ENCODE measurements at places on chromosomes 4 and X.

DNA sequence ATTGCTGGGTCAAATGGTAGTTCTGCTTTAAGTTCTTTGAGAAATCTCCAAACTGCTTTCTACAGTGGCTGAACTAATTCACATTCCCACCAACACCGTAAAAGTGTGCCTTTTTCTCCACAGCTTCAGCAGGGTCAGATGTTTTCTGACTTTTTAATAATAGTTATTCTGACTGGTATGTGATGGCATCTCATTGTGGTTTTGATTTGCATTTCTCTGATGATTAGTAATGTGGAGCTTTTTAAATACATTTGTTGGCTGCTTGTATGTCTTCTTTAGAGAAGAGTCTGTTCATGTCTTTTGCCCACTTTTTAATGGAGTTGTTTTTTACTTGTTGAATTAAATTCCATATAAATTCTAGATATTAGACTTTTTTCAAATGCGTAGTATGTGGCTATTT is 257.5 kb upstream of the ANKRD50 start:
- no peak for DNase-seq

GRCh38 chrX:25275159-25275558 is 259.4 kb upstream of the ARX start:
- DNase-seq = no peak

DNA sequence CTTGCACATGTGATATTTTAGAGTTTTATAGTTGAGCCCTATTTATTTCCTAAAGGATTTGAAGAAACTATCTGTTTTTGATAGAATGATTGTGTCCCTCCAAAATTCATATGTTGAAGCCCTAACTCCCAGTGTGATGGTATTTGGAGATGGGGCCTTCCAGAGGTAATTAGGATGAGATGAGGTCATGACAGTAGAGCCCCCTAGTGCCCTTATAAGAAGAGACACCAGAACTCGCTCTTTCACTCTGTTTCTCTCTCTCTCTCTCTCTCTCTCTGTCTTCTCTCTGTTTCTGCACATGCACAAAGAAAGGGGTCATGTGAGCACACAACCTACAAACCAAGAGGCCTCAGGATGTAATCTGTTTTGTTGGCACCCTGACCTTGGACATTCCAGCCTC is 921.9 kb upstream of the DIAPH2 start:
- DNase-seq = no peak

DNA sequence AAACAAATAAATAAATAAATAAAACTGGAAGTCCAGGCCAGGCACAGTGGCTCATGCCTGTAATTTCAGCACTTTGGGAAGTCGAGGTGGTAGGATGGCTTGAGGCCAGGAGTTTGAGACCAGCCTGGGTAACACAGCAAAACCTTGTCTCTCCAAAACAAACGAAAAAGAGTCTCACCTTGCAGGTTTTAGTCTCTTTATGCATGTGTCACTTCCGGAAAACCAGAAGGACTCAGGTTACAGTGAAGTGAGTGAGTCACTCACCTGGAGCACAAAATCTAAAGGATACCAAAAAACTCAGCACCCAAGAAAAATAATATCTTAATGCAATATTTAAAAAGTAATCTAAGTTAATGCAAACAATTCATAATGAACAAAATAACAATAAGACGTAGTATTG is 20.1 kb upstream of the SLC34A2 start:
- no peak for DNase-seq

DNA sequence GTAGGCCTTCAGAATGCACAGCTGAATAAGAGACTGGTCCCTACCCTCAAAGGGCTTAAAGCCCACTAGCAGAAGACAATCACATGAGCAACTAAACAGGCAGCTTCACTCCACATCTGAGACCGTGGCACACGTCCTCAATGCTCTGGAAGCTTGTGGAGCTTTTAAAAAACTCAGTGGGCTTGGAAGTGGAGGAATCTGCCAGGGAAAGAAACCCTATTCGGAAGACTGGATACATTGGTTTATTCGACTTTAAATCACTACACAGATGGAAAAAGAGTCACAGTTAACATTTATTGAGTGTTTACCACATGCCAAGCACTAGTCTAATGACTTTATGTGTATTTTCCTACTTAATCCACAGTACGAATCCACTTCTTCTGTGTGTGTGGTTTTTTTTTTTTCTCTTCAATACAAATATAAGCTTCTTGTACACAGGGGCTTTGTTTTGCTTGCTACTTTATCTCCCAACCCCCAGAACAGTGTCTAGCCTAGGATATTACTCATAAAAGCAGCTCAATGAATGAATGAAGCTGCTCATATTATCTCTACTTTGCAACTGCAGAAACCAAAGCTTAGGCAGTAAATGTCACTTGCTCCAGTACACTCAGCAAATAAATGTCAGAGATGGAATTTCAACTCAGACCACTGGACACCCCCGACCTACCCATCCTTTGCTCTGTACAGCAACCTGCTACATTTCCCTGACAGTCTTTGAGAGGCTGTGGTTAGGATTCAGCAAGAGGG is 137.7 kb downstream of the LDB2 start:
- DNase-seq = no peak

DNA sequence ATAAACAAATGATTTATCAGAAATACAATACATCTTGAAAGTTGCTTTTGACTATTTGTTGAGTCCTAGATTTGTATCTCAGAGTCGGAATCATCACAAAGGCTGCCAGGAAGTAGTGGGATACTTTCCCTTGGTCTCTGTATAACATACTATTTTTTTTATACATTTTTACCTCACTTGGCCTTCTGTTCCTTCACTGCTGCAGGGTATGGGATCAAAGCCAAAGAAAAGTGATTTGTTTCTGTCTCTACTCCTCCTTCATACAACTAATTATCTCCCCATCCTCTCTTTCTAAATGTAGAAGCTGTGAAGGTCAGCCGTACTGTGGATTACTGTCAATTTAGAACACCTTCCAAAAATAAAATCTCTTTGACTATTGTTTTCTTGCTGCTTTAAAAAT is 24.9 kb downstream of the PALLD start:
- no peak for DNase-seq

DNA sequence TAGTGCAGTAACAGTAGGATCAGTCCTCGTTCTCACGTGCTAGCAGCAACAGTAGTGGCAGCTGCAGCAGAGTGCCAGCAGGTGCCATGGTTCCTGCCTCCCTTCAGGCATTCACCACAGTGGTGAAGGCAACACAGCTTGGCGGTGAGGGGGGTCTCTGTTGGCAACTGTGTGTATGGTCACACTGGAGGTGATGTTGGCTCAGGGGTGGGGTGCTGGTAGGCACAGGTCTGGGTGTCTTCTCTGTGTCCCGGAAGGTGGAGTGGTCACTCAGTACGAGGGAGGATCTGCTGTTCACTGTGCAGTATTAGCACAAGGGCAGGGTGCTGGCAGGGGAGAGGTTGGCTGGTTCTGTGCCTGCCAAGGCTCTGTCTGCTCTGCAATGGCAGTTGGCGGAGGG is 671.8 kb downstream of the CCSER1 start:
- DNase-seq = no peak

- DNase-seq = no peak
Measured at GRCh38 chr4:7332216-7333023, 102.3 kb downstream of the PSAPL1 start.

DNA sequence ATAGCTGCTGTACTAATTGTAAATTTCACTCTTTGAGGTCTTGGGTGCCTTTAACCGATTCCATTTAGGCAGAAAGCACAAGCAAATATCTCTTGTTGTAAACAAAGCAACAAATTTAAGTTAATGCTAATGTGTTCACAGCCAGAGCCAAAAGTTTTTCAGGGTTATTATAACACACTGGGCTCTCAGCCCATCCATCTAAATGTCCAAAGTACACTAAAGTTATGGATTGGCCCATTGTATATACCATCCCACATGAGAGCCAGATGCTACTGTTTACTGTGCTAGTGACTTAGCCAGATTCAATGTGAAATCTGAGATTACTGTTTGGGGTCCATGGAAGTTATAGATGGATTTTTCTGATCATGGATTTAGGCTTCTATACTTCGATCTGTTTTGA is 186.7 kb downstream of the LARP7 start:
- no peak for DNase-seq

DNA sequence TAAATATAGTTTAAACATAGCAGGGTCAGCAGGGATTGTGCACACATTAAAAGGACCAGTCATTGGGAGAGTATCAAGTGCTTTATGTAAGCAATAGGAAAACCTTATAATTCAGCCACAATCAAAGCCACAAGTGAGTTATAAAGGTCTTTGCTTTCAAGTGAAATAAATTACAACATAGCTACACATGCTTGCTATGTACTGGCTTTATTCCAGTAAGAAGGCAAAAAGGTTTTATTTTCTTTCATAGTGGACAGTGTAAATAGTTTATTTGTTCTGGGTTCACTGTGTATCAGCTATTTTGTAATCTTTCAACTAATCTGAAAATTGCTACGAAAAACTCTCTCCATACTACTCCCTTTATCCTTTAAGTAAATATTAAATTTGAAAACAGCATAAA is 691.4 kb downstream of the PCDH7 start:
- DNase-seq = no peak

DNA sequence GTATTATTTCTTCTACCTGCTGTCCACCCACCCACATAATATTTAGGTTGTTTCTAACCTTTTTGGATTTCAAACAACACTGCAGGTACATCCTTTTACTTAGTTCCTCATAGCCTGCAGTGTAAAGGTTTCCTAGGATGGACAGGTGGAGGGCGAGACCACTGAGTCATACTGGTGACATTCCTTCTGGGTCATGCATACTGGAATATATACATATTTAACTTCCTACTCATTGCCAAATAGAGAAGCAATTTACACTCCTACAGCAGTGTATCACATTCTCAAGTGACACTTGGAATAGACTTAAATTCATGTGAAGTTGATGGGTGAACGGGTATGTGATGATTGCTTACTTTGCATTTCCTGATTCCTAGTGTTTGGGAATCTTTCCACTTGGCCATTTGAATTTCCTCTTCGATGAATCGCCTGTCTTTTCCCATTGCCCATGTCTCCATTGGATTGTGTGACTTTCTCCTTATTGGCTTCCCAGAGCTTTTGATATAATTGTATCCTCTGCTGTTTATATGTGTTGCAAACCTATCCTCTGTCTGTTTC is 8.2 kb upstream of the PPP2R2C start:
- DNase-seq = no peak

DNA sequence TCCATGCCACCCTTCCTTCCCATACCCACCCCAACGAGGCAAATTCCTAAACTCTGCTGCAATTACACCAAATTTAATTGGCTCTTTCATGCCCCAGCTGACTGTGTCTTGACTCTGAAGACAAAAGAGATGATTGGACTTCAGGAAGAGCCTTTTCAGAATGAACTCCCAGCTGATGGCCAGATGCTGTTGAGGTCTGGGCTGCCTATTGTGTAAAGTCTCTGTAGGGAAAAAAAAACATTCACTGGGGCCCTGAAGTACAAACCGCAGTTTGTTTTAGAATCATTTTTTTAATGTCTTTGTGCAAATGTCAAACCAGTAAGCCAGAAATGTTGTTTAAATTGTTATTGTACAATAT is 174.8 kb downstream of the HHIP start:
- DNase-seq = no peak

Data from activated CD4-positive, alpha-beta memory T cell treated with anti-CD3 and anti-CD28 coated beads for 36 hours (primary cell).